ENCODE measurements at places on chromosomes 5 and 9.

DNA sequence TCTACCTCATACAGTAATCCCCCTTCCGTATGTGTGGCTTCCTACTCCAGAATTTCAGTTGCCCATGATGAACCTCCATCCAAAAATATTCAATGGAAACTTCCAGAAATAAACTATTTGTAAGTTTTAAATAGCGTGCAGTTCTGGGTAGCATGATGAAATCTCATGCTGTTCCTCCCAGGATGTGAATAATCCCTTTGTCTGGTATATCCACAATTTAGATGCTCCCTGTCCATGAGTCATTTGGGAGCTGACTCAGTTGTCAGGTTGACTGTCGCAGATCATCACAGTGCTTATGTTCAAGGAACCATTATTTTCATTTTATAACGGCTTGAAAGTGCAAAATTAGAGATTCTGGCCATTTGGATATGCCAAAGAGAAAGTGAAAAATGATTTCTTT lies 290.1 kb upstream of the CDH9 start:
- no peak for DNase-seq

DNA sequence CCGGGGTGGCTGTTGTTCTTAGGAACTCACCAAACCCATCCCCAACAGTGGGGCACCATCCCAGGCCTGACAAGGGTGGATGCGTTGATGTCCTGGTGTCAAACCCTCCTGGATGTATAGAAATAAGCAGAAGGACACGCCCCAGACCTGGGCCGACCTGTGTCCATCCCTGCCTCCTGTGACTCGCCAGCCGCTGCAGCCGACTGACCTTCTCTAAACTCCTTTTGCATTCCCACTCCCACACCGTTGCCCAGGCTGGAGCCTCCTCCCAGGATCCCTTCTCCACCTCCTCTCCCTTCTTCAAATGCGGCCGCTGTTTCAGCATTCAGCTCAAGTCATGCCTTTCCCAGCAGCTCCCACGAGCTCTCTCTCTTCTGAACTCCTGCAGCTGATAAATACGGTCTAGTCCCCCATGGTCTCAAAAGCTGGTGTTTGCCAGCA lies 213.2 kb upstream of the IER5L start:
- DNase-seq, result no peak

GRCh38 chr9:32045513-32045912 lies 338.9 kb upstream of the ACO1 start:
- no peak for DNase-seq

GRCh38 chr5:17991775-17992174 lies 357.5 kb downstream of the TAF11L14 start:
- DNase-seq, result no peak

All from NCI-H510A (cell line).